ENCODE measurements at places on chromosomes 13 and 19.
A peak's percentile ranks its signal among the peaks of the same experiment; 100 is the strongest.

- no peaks in the 10 kb centered on the region for H3K4me1 ChIP-seq
- no peaks in the 10 kb centered on the region for H3K27me3 ChIP-seq
- no peak overlapping the region for H3K27ac ChIP-seq
- no peak overlapping the region for H3K4me3 ChIP-seq
- DNase-seq = no peak
- peaks cover 1% of the 10 kb centered on the region for H3K36me3 ChIP-seq
Measured at GRCh38 chr13:45949161-45949560, 97.6 kb upstream of the SIAH3 start.

GRCh38 chr19:38851622-38852230 lies 1.9 kb upstream of the HNRNPL start:
- peak; percentile 66 for DNase-seq
- peaks cover 40% of the 10 kb centered on the region for H3K36me3 ChIP-seq
- H3K4me1 ChIP-seq = peaks cover 48% of the 10 kb centered on the region
- H3K27me3 ChIP-seq = no peaks in the 10 kb centered on the region

DNA sequence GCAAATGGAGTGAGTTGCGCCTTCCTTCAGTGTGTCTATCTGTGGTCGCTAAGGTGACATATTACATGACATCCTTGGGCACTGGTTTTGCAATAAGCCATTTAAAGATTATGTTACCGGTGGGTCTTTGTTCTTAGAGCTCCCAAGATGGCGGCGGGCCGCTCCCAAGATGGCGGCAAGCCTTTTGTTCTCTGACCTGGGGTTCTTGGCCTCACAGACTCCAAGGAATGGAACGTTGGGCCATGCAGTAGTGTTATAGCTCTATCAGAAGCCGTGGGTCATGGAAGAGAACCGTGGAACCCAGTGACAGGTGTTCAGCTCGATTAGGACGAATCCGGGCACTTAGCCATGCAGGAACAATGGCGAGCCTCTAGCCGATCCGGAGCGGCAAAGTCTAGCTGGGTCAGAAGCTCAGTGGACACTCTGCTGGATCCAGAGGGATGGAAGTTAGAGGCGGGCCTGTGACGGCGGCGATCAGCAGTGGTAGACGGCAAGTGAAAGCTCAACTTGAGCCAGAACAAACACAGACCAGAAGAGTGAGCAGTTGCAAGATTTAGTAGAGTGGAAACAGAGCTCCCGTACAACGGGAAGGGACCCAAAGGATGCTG lies 188.6 kb downstream of the TEX29 start:
- peaks cover 13% of the 10 kb centered on the region for H3K27me3 ChIP-seq
- H3K4me3 ChIP-seq = no peak overlapping the region
- no peak for DNase-seq
- no peaks in the 10 kb centered on the region for H3K36me3 ChIP-seq
- no peaks in the 10 kb centered on the region for H3K4me1 ChIP-seq

DNA sequence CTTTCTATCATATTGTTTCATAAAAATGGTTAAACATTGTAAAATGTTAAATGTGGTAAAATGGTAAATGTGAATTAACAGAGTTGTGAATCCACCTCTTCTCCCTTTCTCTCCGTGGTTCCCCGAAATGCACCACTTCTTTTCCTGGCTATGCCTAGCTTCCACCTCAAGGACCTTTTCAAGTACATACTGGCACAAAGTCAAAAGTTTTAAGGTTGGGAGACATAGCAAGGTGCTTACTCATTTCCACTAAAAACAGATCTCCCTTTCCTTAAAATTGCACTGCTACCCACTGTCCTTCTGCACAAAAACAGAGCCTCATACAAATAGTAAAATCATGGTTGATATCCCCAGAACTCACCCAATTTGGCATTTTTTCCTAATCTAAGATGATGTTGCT lies 558.2 kb downstream of the SLITRK6 start:
- H3K4me1 ChIP-seq = no peaks in the 10 kb centered on the region
- no peak for DNase-seq
- H3K27me3 ChIP-seq = no peaks in the 10 kb centered on the region
- no peak overlapping the region for H3K27ac ChIP-seq
- H3K36me3 ChIP-seq = no peaks in the 10 kb centered on the region

DNA sequence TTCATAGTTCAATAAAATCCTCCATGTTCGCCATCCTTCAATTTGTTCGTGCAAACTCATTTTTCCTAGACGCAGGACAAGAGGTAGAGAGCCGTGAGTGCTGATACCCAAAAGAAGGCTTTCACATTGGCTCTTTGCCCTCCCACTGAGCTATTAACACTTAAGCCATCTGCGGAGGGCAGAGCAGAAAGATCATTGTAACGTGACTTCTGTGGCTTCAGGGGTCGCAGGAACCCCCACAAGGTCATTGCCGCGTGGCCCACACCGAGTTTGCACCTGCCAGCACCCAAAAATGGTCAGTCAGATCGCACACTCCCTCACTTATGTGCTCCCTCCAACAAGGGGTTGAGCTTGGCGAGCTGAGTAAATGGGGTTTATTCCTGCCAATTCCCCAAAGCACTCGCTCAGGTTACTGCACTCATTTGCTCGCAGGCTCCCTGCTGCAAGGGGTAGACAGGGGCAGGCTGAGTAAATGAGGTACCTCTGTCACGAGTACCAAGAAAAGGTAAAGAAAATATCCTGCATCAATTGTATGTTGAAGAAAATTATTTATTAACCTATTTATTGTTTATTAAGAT lies 144.1 kb downstream of the PRR20E start:
- no peak overlapping the region for H3K4me3 ChIP-seq
- DNase-seq = no peak
- no peak overlapping the region for H3K27ac ChIP-seq
- H3K27me3 ChIP-seq = no peaks in the 10 kb centered on the region
- no peaks in the 10 kb centered on the region for H3K4me1 ChIP-seq

DNA sequence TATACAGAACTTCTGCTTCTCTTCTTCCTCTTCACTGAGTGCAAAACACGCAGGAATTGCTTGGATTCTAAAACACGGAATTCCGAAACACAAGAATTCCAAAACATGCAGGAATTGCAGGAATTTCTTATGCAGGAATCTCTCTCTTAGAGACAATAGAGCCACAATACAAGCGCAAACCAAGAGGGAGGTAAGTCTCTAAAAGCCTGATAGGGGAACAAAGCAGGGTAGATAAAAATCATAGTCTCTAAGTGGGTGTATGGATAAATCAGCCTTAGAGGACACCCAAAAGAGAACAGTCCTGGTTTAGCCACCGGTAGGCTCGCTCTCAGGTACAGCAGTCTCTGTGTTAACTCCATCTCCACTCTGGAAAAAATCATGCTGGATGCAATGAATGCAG lies 112.9 kb downstream of the LHFPL6 start:
- H3K27me3 ChIP-seq = peaks cover 23% of the 10 kb centered on the region
- no peaks in the 10 kb centered on the region for H3K36me3 ChIP-seq
- H3K4me1 ChIP-seq = no peaks in the 10 kb centered on the region

DNA sequence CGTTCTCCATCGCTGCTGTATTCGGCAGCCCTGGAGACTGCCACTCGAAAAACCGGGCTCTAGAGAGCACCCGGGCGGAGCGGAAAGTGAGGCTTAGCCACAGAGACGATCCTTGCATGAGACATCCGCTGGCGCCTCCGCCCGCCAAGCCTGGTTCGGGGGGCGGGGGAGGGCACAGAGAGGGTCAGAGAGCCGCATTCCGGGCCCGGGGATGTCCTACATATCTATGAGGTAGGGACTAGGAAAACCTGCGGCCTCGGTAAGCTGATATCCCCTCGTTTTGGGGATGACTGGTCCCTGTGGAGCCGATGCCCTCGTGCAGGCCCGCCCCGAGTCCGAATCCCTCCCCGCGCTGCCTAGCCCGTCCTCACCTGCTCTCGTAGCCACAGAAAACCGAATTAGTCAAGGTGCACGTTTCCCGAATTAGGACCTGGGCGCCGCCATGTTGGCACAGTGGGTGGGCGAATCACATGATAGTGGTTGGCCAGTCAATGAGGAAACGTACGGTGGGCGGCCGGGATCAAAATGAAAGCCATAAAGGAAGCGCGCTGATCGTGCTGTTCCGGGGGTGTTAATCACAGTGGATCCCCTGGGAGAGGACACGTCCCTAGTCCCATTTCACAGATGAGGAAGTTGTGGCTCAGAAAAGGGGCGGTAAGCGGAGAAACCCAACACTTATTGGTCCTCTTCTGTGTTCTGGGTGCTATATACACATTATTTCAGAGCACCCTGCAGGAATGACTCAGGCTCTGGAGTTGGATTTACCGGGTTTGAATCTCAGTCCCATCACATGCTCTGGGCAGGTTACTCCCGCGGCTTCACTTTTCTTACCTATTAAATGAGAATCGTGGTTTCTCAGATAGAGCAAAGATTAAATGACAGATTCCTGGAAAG lies at the start of gene TRMT1:
Gene TRMT1, minus strand, starts transcription at position 459 of the 894 bp plus-strand sequence. Its CDS starts 341 bp downstream, at position 118.
- peaks cover 47% of the 10 kb centered on the region for H3K4me1 ChIP-seq
- H3K4me3 ChIP-seq = peak within 1 kb of the TSS; percentile 91
- peak; percentile 77 for DNase-seq
- H3K27ac ChIP-seq = peak within 1 kb of the TSS; percentile 93

- H3K27ac ChIP-seq = peak overlapping the region; percentile 79
- peak overlapping the region; percentile 63 for H3K4me3 ChIP-seq
- peaks cover 25% of the 10 kb centered on the region for H3K36me3 ChIP-seq
- H3K4me1 ChIP-seq = peaks cover 9% of the 10 kb centered on the region
- no peaks in the 10 kb centered on the region for H3K27me3 ChIP-seq
Measured at GRCh38 chr19:18433735-18434398, 4.1 kb downstream of the ISYNA1 start.

DNA sequence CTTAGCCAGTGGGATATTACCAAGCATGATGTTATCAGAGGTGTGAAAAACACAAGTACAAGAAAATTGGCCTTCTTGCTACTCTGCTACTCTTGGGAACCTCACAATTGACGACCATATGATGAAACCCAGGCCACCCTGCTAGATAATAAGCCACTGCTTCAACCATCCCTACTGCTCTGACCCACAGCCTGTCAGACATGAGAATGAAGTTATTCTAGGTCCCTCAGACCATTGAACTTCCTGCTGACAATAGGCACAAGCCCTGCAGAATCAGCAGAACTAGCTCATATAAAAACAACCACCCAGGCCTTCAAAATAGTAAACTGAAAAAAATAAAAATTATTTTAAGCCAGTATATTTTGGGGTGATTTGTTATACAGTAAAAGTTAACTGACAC lies 559.9 kb downstream of the KCTD12 start:
- H3K4me1 ChIP-seq = no peaks in the 10 kb centered on the region
- no peak for DNase-seq

DNA sequence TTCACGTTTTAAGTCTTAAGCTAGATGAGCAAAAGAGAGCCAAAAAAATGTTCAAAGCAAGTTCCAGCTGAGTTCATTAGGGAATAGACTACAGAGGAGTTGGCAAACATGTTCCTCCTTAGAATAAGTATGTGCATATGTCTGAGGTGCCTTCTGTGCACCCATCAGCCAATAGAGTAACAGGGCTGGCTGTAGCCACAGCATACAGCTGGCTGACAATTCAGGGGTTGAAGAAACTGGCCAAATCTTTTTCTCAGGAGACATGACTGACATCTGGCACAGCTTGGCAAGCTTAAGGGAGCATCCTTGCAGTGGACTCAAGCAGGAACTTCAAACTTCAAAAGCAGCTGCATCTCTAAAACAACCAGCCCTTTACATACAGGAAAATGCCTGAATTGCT lies 414.8 kb upstream of the PCDH20 start:
- no peaks in the 10 kb centered on the region for H3K4me1 ChIP-seq
- peaks cover 1% of the 10 kb centered on the region for H3K36me3 ChIP-seq
- H3K4me3 ChIP-seq = no peak overlapping the region
- DNase-seq = no peak
